ENCODE measurements at places on chromosomes 7 and 10.

- DNase-seq: no peak
Measured at GRCh38 chr10:61742812-61743211, 80.1 kb downstream of the CABCOCO1 start.

- DNase-seq: no peak
Measured at GRCh38 chr10:104650072-104650471, 9.0 kb downstream of the SORCS3 start.

DNA sequence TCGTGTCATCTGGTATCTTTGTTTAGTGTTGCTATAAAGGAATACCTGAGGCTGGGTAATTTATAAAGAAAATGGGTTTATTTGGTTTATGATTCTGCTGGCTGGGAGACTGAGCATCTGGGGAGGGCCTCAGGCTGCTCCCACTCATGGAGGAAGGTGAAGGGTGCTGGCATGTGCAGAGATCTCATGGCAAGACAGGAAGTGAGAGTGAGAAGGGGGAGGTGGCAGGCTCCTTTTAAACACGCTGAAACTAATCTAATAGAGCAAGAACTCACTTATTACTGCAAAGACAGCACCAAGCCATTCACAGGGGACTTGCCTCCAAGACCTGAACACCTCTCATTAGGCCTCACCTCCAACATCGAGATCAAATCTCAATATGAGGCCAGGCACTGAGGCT lies 11.3 kb downstream of the OIT3 start:
- no peak for DNase-seq

GRCh38 chr7:99493823-99494222 lies 6.3 kb downstream of the ZNF394 start:
- no peak for DNase-seq

DNA sequence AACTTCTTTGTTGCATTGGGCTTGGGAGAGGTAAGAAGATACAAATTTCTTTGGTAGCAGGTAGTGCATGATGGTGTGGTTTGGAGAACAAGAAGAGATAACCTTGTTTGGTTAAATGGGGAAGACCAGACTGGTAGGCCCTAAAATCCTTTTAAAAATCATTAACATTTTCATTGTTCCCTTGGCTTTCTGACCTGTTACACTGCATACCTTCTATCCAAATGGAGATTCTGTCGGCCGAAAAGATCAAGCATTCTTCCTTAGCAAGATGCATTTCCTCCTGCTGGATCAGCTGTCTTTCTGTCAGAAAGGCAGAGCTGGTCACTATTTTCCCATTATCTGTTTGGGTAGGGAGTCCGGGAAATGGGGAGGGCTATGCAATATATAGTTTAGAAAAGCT lies 33.7 kb downstream of the AGK start:
- peak; percentile 97 for DNase-seq

GRCh38 chr10:51433949-51434475 lies 265.4 kb downstream of the CSTF2T start:
- no peak for DNase-seq
